AG08396 (cell line): ENCODE measurements at places on chromosomes 11 and 22.

DNA sequence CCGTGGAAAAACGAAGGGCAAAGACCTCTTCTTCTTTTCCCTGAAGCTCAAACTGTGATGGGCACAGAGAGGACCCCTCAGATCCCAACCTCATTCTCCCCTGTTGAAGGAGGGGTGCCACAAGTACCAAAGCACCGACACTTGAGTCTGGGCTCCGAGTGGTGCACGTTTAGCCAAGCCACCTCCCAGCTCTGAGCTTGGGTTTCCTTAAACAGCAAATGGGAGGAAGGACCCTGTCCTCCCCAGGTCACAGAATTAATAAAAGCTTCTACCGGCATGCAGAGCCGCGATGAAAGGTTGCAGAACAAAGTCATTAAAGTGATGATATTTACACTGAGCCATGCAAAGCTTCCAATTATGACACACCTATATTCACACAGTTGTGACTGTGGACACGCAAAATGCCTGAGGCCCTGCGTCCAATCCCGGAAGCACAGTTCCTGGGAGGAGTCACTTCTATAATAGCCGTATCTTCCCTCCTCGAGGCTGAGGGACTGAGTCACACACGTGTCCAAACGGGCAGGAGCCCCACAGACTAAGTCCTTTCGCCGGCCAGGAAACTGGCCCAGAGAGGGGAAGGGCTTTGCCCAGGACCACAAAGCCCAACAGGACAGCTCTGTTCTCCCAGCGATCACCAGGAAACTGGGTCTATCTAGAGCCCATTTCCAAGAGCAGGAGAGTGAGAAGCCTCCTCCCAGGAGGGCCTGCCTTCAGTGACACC is 922 bp upstream of the CSNK1E start:
- peak; percentile 92 for DNase-seq

DNA sequence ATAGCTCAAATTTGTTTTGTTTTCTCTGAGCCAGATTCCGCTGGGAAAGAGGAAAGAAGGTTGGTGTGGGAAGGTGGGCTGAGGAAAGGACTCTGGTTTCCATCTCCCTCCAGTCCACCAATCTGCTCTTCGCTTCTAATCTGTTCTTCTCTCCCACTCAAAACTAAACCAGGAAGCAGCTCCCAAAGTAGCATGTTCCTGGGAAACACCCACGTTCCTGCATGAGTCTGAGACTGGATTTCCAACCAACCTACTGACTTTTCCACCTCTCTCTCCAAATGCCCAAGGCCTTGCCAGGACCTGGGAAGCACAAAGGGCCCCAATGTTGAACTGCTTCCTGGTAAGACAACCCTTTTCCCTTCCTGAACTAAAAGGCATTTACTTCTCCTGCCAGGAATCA is 110.2 kb downstream of the WT1 start:
- DNase-seq, result no peak

- DNase-seq, result no peak
Observed at GRCh38 chr22:23903328-23903971, 9.3 kb downstream of the MIF start.

DNA sequence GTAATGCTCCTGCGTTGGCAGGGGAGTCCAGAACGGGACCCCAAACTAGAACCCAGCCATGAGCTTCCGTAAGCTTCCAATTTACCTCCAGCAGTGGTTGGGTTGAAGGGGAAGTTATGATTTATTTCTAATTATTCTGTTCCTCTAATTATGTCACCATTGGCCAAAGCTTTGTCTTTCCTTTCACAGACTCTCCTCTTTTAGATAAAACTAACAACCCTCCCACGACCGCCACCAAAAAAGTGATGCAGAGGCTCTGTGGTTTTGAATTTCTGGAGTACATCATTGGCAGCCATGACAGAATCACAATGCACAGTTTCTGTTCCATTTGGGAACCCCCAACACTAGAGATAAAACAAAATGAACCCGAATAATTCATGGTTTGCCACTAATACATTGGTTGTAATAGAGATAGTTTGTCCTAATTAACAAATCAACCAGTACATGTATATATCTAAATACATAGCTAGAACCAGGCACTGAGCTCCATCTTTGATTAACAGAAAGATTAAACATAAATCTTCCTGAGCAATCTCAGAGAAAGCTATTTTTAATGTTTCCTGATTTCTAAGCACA is 64.3 kb downstream of the ETS1 start:
- no peak for DNase-seq

DNA sequence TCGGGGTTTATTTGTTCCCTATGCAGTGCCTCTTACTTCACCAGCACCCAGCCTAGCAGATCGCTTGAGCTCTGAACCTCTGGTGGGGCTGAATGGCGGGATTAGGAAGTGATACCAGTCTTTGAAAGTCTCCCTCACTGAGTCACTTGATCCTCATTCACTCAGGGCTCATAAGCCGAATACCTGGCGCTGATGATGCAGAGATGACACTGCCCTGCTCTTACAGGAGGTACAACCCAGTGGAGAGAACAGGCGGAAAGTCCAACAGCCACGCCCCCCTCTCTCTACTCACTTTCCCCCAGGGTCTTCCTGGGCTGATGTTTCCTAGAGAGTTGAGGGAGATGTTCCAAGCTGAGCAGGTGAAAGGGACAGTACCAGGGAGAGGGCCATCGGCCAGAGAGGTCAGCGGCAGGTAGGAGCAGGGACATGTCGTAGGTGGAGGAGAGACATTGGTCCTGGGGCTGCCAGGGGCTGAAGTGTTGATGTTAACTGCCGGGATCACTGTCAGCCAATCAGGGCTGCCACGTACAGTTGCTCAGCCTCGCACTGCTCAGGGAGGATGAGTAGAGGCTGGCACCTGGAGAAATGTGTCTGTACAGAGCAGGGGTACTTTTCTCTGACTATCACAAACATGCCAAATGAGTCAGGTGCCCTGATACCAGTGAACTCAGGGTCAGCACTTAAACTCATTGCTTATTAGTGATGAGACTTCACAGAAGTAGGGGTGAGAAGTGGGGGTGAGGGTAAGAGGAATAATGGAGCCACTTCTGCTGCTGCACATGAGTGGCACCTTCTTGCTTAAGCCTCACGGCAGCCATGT is 9.9 kb upstream of the APOBEC3A start:
- no peak for DNase-seq

DNA sequence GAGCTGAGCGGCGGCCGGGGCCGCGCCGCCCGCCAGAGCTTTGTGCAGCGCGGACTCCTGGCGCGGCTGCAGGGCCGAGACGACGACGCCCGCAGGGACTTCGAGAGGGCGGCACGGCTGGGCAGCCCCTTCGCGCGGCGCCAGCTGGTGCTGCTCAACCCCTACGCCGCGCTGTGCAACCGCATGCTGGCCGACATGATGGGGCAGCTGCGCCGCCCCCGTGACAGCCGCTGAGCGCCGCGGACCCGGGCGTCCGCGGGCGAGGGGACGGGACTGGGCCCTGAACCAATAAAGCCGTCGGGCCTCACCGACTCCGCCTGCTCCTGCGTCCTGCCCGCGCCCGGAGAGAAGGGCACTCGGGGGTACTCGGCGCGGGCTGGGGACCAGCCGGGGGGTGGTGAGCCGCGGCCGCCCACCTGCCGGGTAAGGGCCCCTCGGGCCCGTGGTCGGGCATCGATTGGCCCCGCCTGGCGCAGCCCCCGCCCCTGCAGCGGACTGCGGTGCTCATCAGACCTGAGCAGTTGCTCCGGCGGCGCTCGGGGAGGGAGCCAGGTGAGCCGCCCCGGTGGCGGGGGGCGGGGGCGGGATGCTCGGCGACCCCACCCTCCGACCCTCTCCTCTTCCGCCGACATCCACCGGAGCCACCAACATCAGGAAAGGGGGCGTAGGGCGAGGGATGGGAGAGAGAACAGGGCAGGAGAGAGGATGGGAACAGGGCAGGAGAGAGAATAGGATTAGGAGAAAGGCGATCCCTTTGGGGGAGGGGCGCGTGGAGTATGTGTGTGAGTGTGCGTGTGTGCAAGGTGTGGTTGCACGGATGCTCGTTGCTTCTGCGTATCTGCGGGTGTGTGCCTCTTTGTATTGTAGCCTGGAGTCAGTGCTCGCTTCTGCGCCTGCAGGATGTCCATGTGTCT is at the start of gene TMEM25:
TSS of gene TMEM25 (plus strand) at position 510 of the 914 bp plus-strand sequence. CDS start 610 bp downstream, outside the sequence.
- DNase-seq, result peak; percentile 82

- no peak for DNase-seq
Observed at GRCh38 chr11:75308116-75308515, 43.3 kb downstream of the ARRB1 start.

DNA sequence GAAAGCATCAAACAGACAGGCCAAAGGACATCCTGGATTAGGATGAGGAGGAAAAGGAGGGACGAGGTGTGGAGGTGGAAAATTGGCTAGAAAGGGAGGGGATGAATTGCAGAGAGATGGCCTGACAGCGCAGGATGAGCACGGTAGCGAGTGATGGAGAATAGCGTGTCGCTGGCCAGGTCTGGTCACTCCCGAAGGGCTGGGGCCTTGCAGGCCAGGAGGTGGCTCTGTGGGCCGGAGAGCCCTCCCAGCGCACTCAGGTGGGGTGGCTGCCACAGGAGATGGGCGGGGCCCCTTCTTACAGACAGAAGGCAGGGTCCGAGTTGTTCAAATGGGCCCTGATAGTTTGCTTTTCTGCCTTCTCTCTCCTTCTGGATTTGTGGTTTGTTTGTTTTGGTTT is 37.1 kb upstream of the THY1 start:
- DNase-seq, result no peak

DNA sequence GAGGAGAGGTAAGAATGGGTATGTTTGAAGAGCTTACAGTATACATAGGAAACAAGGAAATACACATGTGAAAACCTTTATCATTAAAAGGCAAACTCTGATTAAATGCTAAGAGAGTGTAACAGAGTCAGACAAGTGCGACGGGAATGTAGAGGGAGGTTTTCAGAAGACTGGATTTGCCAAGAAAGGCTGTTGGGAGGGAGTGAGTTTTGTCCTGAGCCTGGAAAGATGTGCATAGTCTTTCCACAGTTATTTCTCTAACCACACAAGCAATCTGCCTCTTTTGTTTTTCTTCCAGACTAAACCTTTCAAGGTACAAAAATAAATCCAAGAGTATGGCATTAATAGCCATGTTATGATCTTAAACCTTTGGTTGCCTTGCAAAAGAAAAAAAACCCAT is 170.9 kb downstream of the KIRREL3 start:
- DNase-seq, result no peak

GRCh38 chr11:118086913-118087768 is at the start of gene SMIM35:
Gene SMIM35 (minus strand): TSS chr11:118086963. CDS start chr11:118086757, 206 bp downstream.
- no peak for DNase-seq

DNA sequence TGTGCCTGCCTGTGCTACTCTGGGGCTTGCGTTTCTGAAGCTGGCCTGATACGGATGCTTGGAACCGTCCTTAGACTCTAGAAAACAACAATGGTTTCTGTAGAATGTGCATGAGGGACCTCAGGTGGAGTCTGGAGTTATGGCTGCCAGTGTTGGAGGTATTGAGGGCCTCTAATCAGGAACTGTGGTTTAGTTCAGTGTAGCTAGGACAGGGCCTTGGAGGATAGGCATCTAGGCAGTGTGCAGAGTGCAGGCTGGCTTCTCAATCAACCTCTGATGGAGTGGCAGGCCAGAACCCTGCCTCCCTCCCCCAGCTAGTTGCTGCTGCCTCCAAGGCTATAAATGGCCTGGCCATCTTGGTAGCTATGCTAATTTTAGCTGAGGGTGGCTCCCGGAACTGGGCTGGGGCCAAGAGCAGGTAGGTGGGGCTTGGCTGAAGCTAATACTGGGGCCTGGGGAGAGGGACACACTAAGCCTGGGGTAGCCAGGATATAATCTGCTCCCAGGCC is 4.0 kb downstream of the STIM1 start:
- DNase-seq, result no peak

DNA sequence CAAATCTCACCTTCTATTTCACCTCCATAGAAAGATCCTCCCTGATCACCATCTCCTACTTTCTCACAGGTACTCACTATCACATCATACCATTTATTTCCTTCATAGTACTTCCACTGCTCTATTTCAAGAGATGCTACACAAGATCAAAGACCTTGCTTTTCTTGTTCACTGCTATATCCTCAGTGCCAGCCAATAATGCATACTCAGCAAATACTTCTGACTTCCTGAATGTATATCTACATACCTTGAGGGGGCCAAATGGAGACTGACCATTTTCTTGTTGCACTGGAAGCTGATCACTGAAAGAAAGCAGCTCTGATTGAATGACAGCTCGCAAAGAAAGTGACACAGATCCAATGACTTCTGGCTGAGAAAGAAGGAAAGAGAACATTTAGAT is 64.7 kb downstream of the C2CD3 start:
- no peak for DNase-seq

GRCh38 chr11:120526241-120526640 is 14.7 kb downstream of the GRIK4 start:
- no peak for DNase-seq

DNA sequence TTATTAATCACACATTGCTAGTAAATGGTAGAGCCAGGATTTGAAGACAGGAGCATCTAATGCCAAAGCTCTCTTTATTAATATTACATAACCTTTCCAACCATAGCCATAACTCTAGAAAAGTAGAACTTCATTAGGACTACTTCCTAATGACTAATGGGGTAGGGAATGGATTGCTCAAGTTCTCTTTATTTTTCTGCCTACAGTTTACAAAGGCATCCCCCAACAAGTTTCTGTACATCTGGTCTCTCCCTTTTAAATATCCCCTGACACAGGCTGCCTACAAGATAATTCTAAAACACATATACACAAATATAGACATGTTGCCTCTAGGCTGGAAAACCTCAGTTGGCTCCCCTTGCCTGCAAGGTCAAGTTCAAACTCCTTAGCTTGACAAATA is 534.9 kb downstream of the SOX6 start:
- DNase-seq, result no peak

- no peak for DNase-seq
Observed at GRCh38 chr11:28518825-28519224, 410.6 kb downstream of the METTL15 start.

DNA sequence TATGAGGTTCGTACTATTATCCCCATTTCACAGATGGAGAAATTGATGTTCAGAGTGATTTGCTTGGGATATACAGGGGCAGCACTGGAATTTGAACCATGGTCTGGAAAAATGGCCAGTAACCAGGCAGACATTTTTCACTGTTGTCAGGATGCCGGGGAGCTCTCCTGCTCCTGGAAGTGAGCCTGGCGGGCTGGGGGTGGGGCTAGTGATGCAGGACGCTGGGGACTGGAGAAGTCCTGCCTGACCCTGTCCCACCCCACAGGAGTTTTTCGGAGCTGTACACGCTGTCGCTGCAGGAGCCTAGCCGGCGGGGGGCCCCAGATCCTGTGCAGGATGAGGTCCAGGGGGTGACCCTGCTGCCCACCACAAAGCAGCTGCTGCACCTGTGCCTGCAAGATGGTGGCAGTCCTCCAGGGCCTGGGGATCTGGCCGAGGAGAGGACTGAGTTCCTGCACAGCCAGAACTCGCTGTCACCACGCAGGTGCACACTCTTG is 11.1 kb downstream of the SIPA1 start:
- DNase-seq, result no peak

GRCh38 chr11:22244986-22245592 is 52.2 kb downstream of the ANO5 start:
- peak; percentile 12 for DNase-seq
